Lower leg skin (tissue), 4 donors: ENCODE measurements at places on chromosomes 16 and 17. TPM values are rescaled to one million over a fixed set of nuclear protein-coding genes. Genes with fewer than 3 reads are reported as not detected.

TP53TG3E gene
- total RNA-seq = not detected

KRT36 gene
- not detected for total RNA-seq

KIF19 gene
- not detected for total RNA-seq

CCL8 gene
- total RNA-seq = not detected

FBXW10B gene
- 0.25 TPM for total RNA-seq
